ENCODE measurements at places on chromosomes 3 and 15.

GRCh38 chr3:194200422-194201081, 64.6 kb downstream of the HES1 start:
- no peak for DNase-seq

DNA sequence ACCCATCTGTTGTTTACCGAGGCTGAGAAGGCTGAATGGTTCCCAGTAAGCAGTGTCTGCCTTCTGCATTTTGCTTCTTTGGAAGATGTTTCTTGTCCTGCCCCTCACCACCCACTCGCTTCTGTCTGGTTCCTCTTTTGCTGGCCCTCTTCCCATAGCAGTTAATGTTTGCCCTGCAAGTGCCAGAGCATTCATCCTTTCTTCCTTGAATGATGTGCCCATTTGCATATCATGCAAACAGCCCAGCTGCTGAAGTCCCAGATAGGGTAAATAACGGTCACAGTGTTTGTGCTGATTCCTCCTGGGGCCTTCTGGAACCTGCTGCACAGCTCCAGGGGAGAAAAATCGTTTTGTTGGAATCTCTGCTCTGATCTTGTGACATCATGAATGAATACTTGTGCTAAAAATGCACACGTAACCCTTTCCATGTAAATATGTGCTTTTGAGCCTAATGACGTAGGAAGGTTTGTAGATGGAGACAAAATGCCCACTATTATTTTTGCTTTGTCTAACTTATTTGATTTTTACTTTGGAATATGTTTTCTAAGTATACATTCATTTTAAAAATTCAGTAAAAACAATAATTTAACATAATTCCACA, 381.0 kb downstream of the SOX2 start:
- no peak for DNase-seq

DNA sequence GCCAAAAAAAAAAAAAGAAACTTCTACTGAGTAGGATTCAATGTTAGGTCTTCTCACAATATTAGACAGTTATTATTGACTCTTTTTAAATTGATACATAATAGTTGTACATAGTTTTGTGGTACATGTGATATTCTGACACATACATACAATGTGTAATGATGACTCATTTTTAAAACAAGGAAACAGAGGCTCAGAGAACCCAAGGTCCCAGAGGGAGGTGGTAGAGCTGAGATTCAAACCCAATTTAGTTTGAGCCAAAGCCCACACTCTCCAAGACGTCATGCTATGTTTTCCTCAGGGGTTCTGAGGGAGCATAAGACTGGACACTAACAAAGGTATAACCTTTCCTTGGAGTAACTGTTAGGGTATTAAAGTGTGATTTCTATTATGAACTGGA, 40.6 kb downstream of the MYO5C start:
- DNase-seq: no peak

- DNase-seq: peak; percentile 77
These were observed 551 bp downstream of the DNAJC13 start for GRCh38 chr3:132417695-132418411.

DNA sequence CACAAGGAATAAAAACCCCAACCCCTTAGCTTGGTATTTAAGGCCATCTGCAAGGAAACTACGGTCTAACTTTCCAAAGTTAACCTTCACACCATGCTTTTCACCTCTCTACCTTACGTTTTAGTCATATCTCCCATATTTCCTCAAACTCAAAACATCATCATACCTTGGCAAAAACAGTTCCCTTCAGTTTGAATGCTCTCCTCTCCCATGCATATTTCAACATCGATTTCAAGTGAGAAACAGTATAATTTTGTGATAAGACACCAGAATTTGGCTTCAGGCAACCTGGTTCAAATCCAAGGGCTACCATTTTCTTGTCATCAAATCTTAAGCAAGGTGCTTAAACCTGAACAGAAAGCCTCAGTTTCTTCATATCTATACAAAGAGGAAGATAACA, 108.2 kb downstream of the THRB start:
- DNase-seq: no peak

GRCh38 chr3:194049394-194049793, 86.6 kb upstream of the HES1 start:
- no peak for DNase-seq

All from RWPE1 (cell line).